ENCODE measurements at places on chromosomes 13 and 19. TPM values are rescaled to one million over a fixed set of nuclear protein-coding genes. Genes with fewer than 3 reads are reported as not detected.
A peak's percentile ranks its signal among the peaks of the same experiment; 100 is the strongest.

GRCh38 chr19:33055718-33056117 lies 9.0 kb downstream of the RHPN2 start:
- no peak overlapping the region for H3K4me3 ChIP-seq
- H3K27me3 ChIP-seq = no peaks in the 10 kb centered on the region
- peaks cover 5% of the 10 kb centered on the region for H3K4me1 ChIP-seq
- peaks cover 2% of the 10 kb centered on the region for H3K36me3 ChIP-seq

GRCh38 chr13:74136084-74136658 lies 2.0 kb upstream of the KLF12 start:
- H3K4me1 ChIP-seq = peaks cover 2% of the 10 kb centered on the region
- H3K36me3 ChIP-seq = no peaks in the 10 kb centered on the region
- peak; percentile 62 for DNase-seq
- no peaks in the 10 kb centered on the region for H3K27me3 ChIP-seq
- H3K4me3 ChIP-seq = peak overlapping the region; percentile 82

Gene VMAC
- 1.7 TPM for total RNA-seq

Gene CYP4F2
- total RNA-seq = not detected
